ENCODE measurements at places on chromosomes 7 and 10. TPM values are rescaled to one million over a fixed set of nuclear protein-coding genes. Genes with fewer than 3 reads are reported as not detected.
A peak's percentile ranks its signal among the peaks of the same experiment; 100 is the strongest.

DNA sequence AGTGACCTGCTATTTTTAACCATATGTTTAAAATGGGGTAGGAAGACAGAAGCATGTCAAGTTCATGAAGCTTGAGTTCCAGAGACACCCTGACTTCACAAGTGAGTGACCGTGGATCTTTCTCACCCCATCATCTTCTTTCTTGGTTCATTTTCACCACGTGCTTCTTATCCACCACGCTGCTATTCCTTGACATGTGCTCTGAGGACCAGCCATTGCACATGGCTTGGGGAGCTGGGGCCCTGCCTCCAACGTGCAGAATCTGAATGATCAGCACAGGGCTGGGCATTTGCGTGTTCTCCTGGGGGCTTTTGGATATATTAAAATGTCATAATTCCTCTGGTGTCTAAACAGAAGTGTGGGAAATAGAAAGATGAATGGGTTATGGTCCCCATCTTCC, 25.0 kb upstream of the GTPBP4 start:
- H3K4me3 ChIP-seq: no peak overlapping the region
- no peak for DNase-seq
- H3K27ac ChIP-seq: no peak overlapping the region

DNA sequence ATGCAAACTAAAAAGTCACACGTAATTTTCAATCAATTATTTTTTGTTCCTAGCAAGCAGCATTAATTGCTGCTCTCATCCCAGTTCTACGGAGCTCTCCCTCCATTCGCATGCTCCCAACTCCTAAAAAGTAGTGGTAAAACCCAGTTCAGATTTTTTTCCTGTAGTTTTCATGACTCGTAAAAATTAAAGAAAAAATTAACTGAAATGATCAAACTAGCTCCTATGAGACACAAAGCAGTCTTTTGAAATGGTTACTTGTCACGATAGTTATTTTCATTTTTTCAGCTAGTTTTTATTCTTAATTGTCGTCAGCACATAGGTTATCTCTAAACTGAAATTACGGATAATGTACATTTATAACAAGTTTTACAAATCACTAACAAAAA, 1.8 kb downstream of the HNRNPA2B1 start:
- H3K4me3 ChIP-seq: peak overlapping the region; percentile 79
- H3K27ac ChIP-seq: peak overlapping the region; percentile 100
- peaks cover 53% of the 10 kb centered on the region for H3K4me1 ChIP-seq
- H3K27me3 ChIP-seq: no peaks in the 10 kb centered on the region
- H3K36me3 ChIP-seq: peaks cover 39% of the 10 kb centered on the region

Gene SGCE
- 6.8 TPM for total RNA-seq

Gene SPDYE9
- not detected for total RNA-seq

Data from gastrocnemius medialis (tissue), 4 donors.